SHP77 treated with DMSO at 0.1 percent for 48 hours (cell line): ENCODE measurements at places on chromosomes 1 and 21.

DNA sequence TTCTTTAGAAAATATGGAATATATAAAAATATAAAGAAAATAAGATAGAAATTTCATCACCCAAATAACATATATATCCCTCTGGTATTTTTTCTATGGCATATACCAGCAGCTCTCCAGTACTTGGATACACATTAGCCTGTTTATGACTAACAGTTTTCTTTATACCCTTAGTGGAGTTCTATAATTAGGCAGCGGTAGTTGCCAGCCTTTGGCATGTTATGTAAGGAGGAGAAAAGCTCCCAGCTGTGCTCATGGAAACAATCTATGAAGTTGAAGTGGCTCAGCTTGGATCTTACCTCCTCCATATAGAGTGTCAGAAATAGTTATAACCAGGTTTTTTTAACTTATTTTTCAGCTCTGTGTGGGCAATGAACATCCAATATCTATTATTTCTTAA is 1636.8 kb downstream of the AMY1C start:
- DNase-seq = no peak

- DNase-seq = no peak
Observed at GRCh38 chr1:67559222-67559700, 125.7 kb upstream of the GADD45A start.

DNA sequence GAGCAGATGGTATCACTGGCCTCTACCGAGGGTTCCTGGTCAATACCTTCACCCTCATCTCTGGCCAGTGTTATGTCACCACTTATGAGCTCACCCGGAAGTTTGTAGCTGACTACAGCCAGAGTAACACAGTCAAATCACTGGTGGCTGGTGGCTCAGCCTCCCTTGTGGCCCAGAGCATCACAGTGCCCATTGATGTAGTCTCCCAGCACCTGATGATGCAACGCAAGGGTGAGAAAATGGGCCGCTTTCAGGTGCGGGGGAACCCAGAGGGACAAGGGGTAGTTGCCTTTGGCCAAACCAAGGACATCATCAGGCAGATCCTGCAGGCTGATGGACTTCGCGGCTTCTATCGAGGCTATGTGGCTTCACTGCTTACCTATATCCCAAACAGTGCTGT is 6.1 kb downstream of the SLC25A44 start:
- no peak for DNase-seq

DNA sequence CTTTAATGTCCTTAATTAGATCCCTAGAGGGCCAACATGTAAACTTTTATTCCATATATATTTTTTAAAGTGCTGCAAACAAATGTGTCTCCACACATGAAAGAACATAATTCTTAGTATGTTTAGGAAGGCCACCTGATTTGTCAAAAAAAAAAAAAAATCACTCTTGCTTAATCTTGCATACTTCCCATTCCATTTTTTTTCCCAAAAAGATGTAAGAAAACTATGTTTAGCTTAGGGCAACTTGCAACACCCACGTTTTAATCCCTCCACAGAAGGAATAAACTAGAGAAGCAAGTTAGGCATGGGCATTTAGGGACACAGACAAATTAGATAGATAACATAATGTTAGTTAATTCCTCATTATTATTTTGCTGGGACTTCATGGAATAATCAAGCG is 5.6 kb downstream of the YOD1 start:
- DNase-seq = no peak

DNA sequence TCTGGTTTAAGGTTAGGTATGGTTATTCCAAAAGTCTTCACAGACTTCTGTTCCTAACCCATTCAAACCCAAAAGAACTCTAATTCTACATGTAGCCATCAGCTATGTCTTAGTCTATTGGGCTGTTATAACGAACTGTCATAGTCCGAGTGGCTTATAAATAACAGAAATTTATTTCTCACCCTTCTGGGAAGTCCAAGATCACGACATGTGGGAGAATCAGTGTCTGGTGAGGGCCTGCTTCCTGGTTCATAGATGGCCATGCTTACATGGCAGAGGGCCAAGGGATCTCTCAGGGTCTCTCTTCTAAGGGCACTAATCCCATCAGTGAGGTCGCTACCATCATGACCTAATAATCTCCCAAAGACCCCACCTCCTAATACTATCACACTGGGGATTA is 103.0 kb upstream of the PPP2R5A start:
- no peak for DNase-seq

DNA sequence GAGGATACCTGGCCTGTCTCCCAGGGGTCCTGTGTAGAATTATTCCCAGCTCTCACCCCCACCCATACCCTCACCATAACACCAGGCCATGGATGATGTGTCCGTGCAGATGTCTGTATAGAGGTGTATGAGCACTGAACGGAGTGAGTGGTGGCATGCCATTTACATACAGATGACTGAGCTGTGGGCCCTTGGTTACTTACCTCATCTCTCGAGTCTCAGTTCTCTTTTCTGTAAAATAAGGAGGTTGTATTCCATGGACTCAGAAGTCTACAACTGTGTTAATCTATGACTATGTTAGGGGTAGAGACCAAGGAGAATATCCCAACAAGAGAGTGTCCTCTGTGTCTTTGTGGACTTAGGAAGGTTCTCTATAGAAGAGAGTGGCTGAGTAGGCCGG is 65.6 kb upstream of the CD1D start:
- no peak for DNase-seq

DNA sequence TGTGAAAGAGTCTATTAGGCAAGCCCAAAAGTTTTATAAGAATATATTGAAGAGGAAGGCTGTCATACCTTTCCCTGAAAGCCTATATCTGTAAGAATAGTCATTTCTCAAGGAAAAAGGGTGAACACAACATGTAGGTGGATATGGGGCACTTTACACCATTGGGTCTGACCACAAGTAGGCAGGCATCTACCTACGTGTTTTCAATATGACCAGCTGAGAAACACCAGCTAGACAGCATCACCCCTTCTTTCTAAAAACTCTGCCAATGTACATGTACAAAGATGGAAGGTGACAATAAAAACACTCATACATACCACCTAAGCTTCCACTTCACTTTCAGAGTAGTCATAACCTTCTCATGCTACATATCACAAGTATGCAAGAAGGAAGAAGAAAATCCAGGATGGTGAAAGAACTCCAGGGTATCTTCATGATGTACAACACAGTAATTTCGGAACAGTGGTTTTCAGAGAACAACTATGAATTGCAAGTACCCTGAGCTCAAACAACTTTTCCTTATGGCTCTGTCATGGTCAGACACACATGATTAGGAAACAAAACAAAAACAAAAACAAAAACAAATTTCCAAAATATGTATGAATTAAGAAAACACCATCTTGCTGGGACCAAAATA is 98.5 kb upstream of the ADGRL2 start:
- DNase-seq = no peak

GRCh38 chr1:151977662-151978230 is 15.9 kb downstream of the S100A10 start:
- DNase-seq = no peak

DNA sequence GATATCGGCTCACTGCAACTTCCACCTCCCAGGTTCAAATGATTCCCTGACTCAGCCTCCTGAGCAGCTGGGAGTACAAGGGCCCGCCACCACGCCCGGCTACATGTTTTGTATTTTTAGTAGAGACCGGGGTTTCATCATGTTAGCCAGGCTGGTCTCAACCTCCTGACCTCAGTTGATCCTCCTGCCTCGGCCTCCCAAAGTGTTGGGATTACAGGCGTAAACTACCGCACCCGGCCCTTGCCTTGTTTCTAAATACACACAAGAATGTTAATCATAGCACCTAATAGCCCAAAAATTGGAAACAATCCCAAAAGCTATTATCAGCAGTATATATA is 1.2 kb upstream of the MSTO1 start:
- no peak for DNase-seq

- peak; percentile 34 for DNase-seq
Observed at GRCh38 chr1:175208773-175209492, 16.4 kb upstream of the KIAA0040 start.

GRCh38 chr1:52899445-52899894 is 22.1 kb downstream of the ECHDC2 start:
- no peak for DNase-seq

DNA sequence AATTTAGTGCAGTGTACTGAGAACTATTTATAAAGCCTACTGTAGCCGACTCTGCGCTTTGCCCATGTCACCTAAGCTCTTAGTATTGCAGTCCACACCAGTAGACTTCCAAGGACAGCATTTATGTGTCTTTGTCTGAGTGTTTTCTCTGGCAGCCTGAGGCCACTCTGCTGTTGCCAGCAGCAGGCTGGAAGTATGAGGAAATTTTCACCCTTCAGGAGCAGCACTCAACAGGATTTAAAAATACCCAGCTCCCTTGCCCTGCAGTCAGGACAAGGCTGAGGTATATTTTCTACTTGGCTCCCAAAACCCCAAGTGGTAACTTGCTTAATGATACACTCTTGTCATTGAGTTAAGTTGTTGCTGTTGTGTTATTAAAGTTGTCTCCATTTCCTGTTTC is 230.1 kb downstream of the SRGAP2C start:
- no peak for DNase-seq

- no peak for DNase-seq
Observed at GRCh38 chr1:18816808-18817207, 42.7 kb downstream of the TAS1R2 start.

DNA sequence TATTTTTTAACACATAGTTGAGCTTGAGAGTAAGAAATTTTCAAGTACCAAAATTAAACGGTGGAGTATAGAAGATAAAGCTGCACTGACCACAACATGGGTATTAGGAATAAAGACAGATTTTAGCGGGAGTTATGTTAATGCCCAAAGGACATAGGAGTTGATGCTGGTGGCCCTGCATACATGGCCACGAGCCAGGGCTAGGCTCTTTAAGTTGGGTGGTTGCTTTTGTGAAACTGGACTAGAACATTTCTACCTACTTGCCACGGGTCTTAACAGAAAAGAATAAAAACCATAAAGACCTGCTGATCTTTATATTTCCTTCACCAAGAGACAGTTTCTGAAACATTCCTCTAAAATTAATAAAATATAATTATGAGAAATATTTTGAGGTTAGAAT is 14.9 kb downstream of the EDEM3 start:
- DNase-seq = no peak

- no peak for DNase-seq
Observed at GRCh38 chr1:74586253-74586897, 74.0 kb upstream of the LRRC53 start.

GRCh38 chr1:208988811-208989222 is 594.7 kb upstream of the CAMK1G start:
- no peak for DNase-seq

DNA sequence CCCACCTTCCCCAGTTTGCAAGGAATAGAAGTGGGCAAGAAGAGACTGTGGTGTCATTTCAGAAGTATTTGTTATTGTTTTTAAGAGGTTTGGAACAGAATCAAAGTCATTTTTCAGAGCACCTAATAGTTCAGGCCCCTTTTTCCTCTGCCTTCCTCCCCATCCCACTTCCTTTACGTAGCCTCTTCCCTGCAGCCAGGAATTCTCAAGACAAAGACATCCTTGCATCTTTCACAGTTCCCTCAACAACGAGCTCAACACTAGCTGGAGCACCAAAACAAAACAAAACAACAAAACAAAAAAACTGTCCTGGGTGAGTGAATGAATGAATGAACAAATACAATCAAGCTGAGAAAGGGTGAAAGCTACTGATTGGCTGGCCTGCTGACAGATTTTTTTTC is 7.0 kb downstream of the PALMD start:
- DNase-seq = no peak

DNA sequence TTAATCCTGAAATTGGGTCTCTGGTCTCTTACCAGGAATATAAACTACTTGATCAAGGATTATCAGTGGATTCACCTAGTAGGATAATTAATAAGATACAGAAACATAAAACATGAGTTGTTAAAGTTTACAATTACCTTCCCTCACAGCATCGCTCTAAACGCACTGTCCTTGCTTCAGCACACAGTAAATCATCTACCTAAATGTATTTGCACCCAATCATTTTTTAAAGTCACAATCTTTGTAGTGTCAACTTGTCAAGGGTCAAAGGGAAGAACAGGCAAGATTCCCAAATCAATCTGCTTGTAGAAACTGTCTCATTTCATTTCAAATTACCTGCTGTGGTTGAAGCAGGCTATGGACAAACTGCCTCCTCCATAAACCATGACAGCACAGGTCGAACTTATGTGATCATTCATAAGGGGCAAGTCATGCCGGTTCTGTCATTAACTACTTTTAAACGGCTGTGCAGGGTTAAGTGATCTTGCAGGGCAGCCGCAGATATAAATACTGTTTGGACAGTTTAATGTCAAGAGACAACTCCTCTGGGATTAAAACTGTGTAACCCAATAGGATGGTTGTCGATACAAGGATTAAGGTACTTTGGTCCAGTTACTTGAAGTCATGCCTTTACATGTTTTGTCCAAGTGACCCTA is 93.6 kb downstream of the ZNF281 start:
- DNase-seq = no peak

GRCh38 chr1:177255411-177255810 is 84.7 kb downstream of the BRINP2 start:
- DNase-seq = no peak

GRCh38 chr1:116367256-116367945 is 5.6 kb upstream of the ATP1A1 start:
- no peak for DNase-seq

- no peak for DNase-seq
Observed at GRCh38 chr1:55592122-55592521, 377.0 kb upstream of the USP24 start.

- no peak for DNase-seq
Observed at GRCh38 chr1:94298861-94299260, 61.5 kb upstream of the ARHGAP29 start.

DNA sequence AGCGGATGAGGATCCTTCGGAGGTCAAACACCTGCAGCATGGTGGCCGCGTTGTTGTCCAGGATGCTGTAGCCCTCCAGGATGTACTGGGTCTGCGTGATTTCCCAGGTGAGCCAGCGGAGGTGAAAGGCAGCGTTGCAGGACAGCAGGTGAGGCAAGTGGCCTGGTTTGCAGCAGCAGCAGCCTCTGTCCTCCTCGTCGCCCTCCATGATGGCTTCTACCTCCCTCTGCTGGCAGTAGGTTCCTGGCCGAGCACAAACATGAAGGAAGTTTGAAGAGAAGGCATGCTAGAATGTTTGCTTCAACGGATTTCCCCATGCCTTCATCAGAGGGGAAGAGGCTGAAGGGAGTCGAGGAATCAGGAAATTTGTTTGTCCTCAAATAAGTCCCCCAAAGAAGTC is 74.7 kb downstream of the NTPCR start:
- peak; percentile 12 for DNase-seq

- DNase-seq = no peak
Observed at GRCh38 chr1:186634511-186634910, 45.7 kb downstream of the PTGS2 start.

- DNase-seq = no peak
Observed at GRCh38 chr1:182664296-182664695, 20.1 kb downstream of the RGS8 start.

DNA sequence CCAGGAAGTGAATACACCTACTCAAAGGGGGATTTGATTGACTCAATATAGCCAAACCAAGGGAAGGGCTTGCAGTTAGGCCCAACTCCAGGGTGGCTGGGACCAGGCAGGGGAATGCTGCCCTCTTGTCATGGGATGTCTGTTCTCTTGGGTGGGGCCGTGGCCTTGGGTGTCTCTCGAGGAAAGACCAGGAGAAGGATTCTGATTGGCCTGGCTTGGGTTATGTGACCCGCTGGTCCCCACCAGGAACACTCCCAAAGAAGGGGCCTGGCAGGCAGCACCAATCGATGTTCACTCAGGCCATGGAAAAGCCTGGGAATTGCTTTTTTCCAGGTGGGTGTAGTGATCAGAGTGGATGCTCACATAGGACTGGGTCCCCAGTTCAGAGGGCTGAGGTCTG is 10.1 kb upstream of the ZNF362 start:
- no peak for DNase-seq
